Ascending aorta (tissue), 2 donors: ENCODE measurements at places on chromosomes 4 and X. TPM values are rescaled to one million over a fixed set of nuclear protein-coding genes. Genes with fewer than 3 reads are reported as not detected.

CLCN3 gene
- 13.8 TPM for total RNA-seq

CPLX1 gene
- 1.1 TPM for total RNA-seq

ZNF630 gene
- total RNA-seq, result 3.3 TPM

DNA sequence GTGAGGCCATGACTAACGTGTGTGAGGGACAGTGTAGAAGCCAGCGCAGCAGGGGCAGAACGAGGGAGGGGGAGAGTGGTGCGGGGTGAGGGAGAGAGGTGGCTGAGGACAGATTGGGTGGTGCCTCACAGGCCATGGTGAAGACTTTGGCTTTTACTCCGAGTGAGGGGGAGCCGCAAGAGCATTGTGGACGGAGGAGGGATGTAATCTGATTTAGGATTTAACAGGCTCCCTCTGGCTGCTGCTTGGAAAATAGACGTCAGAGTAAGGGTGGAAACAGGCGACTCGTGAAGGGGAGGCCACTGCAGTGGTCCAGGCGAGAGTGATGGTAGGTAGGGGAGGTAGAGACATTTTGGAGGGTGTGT, 13.0 kb downstream of the PPP1R3F start:
- no peaks in the 10 kb centered on the region for H3K36me3 ChIP-seq
- H3K27me3 ChIP-seq, result no peaks in the 10 kb centered on the region
- no peak overlapping the region for H3K27ac ChIP-seq
- H3K4me1 ChIP-seq, result no peaks in the 10 kb centered on the region

XPNPEP2 gene
- 7.7 TPM for total RNA-seq
